ENCODE measurements at places on chromosomes 6 and 20.

DNA sequence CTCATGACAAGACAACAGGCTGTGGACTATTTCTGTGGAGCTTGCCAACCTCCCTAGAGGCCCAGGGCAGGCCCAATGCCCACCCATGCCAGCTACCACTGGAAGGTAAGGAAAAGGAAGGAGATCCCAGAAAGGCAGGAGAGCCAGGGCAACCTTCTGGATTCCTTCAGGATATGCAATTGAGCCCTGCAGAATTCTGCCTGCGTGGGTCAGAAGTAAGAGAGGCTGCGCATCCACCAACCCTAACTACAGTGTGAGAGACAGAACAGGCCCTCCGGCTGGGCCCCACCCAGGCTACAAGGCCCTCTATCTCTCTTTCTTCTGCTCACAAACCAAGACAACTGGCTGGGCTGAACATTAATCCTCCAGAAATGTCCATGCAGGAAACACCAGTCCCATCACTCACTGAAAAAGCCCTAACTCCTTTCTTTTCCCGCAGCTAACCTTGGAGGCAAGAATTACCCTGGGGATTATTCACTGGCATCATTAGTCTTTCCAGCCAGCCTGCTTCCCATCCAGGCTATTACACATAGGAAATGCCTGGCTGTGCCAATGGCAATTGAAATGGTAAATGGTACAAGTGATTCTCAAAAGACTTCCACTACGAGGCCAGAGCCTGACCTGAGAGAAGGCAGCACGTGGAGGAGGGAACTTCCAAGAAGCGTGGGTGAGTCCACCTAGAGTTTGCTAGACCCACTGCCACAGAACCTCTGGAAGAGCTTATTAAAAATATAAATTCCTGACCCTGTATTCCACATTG, 15.2 kb downstream of the MAP1LC3A start:
- no peak for DNase-seq

DNA sequence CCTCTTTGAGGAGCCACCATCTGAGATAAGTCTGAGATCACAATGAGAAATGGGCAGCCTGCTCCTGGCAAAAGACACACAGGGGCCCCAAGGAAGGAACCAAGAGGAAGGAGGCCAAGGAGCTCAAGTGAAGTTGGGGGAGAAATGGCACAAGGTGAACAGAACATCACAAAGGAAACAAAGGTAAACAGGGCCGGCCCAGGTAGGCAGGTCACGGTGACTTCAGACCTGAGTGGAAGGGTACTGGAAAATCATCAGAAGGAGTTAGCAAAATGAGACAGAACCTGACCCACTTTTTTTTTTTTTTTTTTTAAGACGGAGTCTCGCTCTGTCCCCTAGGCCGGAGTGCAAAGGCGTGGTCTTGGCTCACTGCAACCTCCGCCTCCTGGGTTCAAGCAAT, 11.3 kb downstream of the ZMYND8 start:
- no peak for DNase-seq

GRCh38 chr6:159686040-159686439, 7.0 kb downstream of the SOD2 start:
- no peak for DNase-seq

- DNase-seq: no peak
Measured at GRCh38 chr6:119137194-119138072, 59.0 kb upstream of the FAM184A start.

GRCh38 chr6:24004062-24004461, 122.0 kb upstream of the NRSN1 start:
- DNase-seq: no peak

DNA sequence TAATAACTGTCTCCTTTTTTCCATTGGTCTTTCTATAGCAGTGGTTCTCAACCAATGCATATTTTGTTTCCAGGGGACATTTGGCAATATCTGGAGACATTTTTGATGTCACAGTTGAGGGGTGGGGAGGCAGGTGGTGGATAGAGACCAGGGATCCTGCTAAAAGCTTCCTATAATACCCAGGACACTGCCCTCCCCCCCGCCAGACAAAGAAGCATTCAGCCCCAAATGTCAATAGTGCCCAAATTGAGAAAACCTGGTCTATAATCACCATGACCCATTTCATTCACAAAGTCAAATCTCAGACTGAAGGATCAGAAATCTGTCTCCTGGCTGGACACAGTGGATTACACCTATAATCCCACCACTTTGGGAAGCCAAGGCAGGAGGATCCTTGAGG, 128.8 kb downstream of the BMP7 start:
- no peak for DNase-seq

DNA sequence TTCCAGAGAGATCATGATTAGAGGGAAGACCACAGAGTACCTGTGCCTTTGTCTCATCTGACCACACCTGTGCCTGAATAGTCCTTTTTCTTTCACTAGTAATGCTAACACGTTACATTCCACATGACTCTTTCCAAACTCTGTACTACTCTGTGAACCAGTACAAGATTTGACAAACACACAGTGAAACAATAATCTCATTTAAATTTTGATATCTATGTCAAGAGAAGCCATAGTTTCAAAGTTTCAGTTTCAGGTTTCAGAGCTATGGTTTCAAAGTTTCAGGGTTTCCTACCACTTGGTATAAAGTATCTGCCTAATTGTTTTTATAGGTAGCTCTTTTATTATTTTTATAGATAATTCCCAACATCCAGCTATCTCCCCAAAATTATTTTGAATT, 62.0 kb upstream of the PHACTR2 start:
- DNase-seq: no peak

- DNase-seq: no peak
Measured at GRCh38 chr20:61430228-61430624, 178.2 kb downstream of the CDH4 start.

DNA sequence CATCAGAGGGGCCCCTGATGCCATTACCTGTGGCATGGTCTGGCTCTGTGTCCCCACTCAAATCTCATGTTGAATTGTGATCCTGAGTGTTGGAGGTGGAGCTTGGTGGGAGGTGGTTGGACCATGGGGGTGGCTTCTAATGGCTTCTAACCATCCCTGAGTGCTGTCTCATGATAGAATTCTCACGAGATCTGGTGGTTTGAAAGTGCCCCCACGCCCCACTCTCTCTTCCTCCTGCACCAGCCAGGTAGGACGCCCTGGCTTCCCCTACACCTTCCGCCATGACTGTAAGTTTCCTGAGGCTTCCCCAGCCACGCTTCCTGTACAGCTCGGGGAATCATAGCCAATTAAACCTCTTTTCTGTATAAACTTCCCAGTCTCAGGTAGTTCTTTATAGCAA, 14.9 kb downstream of the BHLHE23 start:
- no peak for DNase-seq

GRCh38 chr6:51129043-51129442, 310.4 kb downstream of the TFAP2B start:
- no peak for DNase-seq

GRCh38 chr20:32045999-32046398, 6.0 kb upstream of the HCK start:
- no peak for DNase-seq

DNA sequence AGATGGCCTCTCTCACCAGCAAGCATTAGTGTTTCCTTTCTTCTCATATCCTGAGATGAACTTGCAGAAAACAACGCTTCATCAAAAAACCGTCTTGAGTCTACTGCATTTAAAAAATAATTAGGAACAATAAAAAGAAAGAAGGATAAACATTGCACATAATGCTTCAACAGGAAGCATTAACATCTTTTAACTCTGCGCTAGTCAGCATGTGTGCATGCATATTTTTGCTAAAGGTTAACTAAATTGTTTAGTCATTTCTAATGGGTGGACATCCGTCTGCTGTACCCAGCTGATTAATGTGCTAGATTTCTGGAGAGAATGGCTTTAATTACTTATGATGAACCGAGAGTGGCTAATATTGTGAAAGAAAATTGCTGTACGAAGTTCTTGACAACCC, 349.3 kb downstream of the SOX4 start:
- no peak for DNase-seq

GRCh38 chr6:166300357-166300987, 7.7 kb downstream of the PRR18 start:
- DNase-seq: no peak

DNA sequence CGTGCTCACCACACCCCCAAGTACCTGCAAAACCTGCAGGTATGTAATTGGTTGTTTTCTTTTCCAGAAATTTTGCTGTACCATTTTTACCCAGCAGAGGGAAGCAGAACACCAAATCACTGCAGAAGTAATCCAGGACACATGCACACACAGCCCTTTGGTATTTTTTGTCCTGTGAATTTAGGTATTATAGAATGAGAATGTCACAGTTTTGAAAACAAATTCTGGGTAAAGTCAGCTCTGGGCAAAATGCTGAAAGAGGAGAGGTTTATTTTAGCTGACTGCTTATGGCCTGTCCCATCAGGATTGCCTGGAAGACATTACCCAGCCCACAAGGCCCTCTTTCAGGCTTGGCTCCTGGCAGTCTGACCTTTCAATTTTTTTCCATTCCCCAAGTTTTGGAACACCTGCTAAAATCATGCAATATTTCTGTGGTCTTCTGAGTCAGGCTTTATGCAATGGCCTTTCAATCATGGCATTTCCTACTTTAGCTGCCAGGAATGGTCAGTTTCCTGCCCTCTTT, 3.5 kb upstream of the EFHC1 start:
- peak; percentile 37 for DNase-seq

GRCh38 chr6:72080260-72080941, 194.1 kb downstream of the RIMS1 start:
- no peak for DNase-seq

GRCh38 chr6:44297063-44298038, 15.8 kb downstream of the AARS2 start:
- peak; percentile 14 for DNase-seq

- DNase-seq: no peak
Measured at GRCh38 chr6:74250161-74250818, 554.3 kb downstream of the CD109 start.

DNA sequence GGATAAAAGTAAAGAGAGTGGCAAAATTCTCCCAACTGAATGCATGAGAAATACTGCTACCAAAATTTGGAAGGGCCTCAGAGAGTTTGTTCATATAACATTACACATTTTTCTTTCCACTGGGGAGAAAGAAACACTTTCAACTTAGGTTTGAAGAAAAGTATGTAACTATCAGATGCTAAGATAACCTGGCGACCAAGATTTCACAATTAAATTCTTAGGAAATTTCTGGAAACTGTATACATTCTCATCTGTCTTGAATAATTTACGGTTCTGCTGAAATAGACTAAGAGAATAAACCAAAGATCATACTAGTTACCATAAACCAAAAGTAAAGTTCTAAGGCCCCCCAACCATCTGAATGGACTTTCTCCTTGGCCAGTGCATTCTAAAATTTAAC, 413.0 kb upstream of the RUNX2 start:
- no peak for DNase-seq

- no peak for DNase-seq
Measured at GRCh38 chr6:148416330-148416965, 73.8 kb downstream of the SASH1 start.

GRCh38 chr6:112286010-112286409, 31.6 kb upstream of the LAMA4 start:
- DNase-seq: no peak

- DNase-seq: no peak
Measured at GRCh38 chr6:4403023-4403752, 267.8 kb upstream of the ECI2 start.

DNA sequence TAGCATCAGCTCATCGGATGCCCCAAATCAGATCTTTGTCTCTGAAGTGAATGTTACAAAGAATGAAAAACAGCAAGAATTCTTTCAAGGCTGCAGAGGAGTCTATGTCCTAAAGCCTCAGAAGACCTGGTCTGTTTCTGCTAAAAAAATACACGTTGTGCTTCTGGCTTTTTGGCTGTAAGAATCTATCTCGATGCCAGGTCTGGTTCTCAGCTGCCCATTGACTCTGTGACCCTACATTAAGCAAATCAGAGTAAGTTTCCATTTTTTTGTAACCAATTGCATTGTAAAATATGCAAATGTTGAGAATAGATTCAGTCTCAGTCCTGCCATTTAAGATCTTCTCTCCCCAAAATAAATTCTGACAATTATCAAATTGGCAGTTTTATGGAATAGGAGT, 705.4 kb downstream of the RFPL4B start:
- no peak for DNase-seq

DNA sequence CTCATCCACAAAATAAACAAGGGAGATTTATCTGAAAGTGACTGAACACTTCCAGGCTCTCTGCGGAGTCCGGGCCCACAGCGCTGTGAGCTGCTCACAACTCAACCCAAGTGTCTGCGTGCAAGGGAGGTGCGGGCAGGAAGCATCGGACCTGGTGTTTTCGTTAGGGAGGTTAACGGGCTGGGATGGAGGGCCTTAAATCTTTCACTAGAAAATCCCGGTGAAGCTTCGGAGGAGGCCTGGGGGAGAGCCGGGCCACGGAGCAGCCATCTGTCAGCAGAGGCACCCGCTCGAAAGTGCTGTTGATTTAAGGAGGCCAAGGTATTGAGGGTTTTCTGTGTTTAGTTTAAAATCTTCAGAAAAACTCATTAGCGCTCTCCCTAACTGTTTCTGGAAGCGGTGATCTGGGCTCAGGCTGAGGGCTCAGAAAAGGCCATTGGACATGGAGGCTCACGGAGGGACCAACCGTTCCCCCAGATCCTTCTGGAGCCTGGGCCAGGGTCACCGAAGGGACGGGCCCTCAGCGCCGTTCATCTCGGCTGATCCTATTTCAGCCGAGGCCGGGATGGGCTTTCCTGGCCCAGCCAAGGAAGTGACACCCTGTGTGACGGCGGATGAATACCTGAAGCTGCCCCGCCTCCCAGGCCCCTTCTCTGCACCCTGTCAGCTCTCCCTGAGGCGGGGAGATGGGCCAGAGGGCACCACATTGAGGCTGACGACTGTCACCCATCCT, 20.7 kb downstream of the GATA5 start:
- DNase-seq: no peak

DNA sequence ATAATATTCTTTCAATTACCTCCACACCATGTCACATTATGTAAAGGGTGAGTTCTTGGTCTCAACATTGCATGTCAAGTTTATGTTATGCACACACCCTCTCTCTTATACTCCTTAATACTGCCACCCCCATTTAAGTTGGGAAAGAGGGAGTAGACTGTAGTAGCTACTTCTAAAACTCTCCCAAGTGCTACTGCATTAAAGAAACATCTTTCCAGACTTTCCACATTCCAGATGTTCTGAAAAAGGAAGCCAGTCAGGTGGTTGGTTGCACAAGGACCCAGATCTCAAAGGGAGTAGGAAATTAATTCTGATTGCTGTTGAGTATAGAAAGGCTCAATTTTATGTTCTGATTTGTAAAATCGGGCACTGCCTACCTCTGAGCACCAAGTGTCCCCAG, 419.5 kb downstream of the CD83 start:
- no peak for DNase-seq

GRCh38 chr6:124674042-124674441, 288.2 kb upstream of the RNF217 start:
- no peak for DNase-seq

- no peak for DNase-seq
Measured at GRCh38 chr6:16659466-16660156, 101.6 kb downstream of the ATXN1 start.

DNA sequence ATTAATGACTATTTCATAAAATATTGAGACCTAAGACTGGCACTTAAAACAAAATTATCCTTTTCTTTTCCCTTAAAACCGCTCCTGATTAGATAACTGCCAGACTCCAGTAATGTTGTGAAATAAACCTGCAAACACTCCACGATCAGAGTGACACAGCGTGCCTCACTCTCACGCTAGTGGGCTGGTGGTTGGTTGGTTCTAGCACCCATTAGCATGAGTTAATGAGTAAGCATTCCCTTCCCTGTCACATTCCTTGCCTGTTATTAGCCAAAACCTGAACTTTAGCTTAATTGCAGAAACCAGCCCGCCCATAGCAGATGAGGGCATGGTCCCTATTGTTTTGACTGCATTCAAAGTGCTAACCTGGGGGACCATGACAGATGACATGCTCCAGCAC, 193.4 kb downstream of the CD83 start:
- DNase-seq: no peak

- DNase-seq: no peak
Measured at GRCh38 chr6:20160541-20161283, 51.6 kb downstream of the MBOAT1 start.

Measured in DMS79 (cell line).